Spinal cord (tissue), 10 donors: ENCODE measurements at places on chromosomes 12 and 14.

DNA sequence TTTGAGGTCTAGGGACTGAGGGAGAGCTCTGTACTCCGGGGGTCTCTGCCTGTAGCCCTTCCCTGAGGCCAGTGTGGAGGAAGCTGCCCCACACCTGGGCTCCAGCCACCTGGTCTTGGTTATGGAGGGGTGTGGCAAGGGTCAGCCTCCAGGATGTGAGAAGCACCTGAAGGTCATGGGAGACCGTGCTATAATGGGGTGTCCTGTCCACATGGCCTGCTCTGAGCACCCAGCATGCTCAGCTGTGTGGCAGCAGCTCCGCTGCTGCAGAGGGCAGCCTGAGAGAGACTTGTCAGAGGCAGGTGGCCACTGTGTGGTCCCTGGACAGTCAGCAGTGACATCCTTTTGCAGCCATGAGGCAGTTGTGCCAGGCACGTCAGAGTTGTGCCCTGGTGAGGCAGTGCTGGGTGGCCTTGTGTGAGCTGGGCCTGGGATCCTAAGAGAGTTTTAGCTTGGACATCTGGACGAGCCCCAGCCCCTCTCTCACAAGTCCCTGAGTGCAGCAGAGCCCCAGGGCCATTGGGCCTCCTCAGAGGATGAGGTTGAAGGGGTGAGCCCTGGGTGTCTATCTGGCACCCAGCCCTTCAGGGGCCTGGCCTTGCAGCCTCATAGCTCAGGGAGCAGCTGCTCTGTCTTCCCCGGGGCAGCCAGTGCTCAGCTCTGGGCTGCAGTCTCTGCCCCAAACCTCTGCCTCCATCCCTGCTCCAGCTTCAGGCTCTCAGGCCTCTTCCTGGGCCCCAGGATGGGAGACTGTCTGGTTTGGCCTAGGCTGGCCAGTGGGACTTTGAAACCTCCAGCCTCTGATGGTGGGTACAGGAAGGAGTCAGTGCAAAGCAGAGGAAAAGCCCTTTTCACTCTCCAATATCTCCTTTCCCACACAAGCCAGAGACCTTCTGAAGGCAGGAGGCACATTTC, 7.4 kb upstream of the ATG101 start:
- DNase-seq: no peak

DNA sequence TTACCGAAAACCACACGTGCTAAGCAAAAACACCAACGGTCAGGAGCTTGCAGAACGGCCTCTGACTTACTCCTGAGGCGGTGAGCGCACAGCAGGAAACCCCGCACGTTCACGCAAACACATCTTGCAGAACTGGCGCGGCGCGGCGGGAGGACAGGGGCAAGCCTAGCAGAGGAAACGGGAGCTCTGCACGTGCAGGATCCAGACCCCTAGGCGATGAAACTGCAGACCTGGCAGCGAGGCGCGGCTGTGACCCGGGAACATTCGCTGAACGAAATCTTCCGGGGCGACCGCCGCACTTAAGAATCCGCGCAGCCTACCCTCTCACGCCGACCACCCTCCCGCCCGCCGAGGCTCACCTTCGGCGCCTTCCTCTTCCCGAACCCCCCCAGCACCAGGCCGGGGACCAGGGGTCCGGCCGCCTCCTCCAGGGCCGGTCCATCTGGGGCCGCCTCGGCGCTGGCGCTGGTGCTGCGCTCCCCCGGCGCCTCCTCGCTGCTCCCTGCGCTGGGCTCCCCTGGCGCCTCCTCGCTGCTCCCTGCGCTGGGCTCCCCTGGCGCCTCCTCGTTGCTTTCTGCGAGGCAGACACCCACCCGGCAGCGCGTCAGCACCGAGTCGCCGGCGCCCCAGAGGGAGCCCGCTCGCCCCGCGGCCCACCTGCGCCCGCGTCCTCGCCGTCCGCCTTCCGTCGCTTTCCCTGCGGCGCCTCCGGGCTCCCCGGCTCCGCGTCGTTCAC, 615 bp downstream of the DDX51 start:
- no peak for DNase-seq

- no peak for DNase-seq
Measured at GRCh38 chr12:128797119-128798118, 26.3 kb downstream of the SLC15A4 start.

DNA sequence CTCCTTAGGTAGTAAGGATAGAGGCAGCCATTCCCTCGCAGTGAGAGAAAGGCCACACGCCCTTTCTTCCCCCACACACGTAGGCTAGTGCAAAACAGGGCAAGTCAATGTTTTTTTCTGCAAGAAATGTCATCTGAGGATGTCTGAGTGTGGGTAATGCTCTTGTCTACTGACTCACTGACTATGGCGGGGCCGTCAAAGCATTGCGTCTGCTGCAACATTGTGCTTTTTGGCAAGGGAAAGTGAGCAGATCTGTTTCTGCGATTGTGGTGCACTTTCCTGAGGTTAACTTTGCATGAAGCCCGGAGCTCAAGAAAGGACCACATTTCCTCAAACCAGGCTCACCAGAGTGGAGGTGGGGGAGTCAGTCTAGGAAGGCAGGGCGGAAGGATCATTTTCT, 181.6 kb upstream of the GZMB start:
- no peak for DNase-seq

- DNase-seq: no peak
Measured at GRCh38 chr12:72677139-72677538, 405.0 kb downstream of the TRHDE start.

- DNase-seq: no peak
Measured at GRCh38 chr14:74557691-74558090, 54.3 kb downstream of the LTBP2 start.

DNA sequence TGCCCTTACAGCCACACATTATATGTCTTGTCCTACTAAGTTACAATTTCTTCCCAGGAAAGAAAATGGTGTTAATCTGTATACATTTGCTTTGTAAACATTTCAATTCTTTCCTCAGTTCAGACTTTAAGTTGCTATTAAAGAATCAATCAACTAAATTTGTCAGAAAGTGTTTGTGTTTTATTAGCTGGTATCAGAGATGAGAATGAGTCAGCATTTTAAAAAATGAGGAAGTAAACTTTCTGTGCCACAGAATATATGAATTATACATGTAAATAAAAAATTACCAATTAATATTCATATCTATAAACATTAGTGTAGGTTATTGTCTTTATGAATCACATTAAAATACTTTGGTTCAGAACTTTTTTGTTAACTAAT, 82.0 kb downstream of the LMO3 start:
- no peak for DNase-seq

DNA sequence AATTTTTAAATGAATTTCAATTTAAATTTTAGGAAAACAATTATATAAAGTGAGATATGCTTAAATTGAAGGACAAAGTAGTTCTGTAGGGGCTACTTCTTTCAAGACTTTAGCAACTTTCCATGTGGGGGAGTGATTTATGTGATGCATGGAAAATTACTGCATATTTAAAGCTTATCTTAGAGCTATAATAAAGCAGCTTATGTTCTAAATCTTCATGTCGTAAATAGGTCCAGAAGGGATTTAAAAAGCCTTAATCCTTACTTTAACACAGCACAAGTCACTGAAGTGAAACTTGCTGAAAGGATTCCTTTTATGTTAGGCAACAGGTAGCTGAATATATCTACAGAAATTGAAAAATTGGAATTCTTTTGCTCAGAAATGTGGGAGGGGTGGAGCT, 340.4 kb downstream of the NAV3 start:
- no peak for DNase-seq

GRCh38 chr14:21505012-21505553, 6.1 kb downstream of the METTL3 start:
- no peak for DNase-seq

DNA sequence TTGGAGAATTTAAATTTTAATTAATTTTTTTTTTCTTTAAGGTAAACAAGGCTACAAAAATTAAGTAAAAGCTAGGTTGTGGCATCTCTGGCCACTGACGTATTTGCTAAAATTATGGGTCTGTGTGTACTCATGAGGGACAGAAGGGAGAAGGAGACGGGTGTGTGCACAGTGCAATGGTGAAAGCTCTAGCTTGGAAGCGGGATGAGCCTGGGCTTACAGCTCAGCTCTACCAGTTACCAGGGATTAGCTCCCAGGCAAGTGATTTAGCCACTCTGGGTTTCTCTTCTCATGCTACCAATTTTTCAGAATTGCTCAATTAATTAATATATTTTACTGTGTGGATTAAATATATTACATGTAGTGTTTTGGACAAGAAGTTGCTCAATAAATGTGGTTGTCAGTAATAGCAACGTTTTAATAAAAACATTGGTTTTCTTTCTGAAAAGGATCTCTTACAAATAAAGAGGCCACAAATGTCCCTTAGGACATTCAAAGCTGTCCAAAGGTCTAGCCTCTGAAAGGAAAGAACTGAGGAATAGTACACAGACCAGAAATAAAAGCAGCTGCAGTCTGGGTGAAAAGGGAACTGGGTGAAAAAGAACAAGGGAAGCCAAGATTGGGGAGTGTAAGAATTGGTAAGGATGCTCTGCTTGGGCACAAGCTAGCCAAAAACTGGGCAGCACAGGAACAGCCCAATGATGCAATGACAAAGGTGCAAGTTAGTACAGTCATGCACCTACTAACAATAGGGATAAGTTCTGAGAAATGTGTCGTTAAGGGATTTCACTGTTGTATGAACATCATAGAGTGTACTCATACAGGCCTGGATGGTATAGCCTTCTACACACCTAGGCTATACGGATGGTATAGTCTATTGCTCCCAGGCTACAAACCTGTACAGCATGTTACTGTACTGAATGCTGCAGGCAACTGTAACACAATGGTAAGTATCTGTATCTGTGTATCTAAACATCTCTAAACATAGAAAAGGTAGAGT, 61.7 kb downstream of the FERMT2 start:
- no peak for DNase-seq
